ENCODE measurements at places on chromosomes 16 and 17.
A peak's percentile ranks its signal among the peaks of the same experiment; 100 is the strongest.

GRCh38 chr17:48550502-48551213, 5.7 kb upstream of the HOXB2 start:
- no peak for DNase-seq

DNA sequence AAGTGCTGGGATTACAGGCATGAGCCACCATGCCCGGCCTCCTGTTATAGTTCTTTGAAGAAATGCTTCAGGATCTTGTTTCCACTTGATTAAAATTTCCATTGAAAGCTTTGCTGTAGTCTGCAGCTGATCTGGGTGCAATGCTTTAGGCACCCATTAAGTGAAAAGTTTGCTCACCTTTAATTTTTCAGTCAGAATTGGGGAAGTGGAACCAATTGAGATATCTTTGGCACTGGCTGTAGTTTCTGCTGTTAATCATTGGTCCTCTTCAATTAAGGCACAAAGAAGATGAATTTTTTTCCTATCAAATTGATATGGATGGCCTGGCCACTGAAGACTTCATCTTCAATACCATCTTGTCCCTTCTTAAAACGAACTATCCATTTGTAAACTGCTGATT, 336.1 kb upstream of the TBX2 start:
- no peak for DNase-seq

- DNase-seq, result no peak
Observed at GRCh38 chr16:51615141-51615540, 464.1 kb upstream of the SALL1 start.

DNA sequence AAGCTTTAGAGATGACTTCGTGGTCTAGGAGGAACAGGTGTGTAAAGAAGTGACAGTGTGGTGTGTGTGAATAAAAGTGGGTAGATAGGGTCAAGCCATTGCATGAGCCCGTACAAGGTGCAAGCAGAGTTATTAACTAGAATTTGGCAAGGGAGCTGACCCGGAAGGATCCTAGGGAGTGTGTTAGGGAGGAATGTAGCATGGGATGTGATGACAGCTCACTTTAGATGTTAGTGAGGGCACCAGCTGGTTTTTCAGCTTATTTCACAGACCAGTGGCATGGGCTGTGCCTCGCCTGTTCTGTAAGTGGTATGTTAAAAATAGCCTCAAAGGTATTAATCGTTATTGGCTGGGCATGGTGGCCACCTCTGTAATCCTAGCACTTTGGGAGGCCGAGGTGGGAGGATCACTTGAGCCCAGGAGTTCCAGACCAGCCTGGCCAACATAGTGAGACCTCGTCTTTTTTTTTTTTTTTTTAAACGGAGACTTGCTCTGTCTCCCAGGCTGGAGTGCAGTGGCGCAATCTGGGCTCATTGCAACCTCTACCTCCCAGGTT, 8.3 kb downstream of the ANKRD40CL start:
- no peak for DNase-seq

DNA sequence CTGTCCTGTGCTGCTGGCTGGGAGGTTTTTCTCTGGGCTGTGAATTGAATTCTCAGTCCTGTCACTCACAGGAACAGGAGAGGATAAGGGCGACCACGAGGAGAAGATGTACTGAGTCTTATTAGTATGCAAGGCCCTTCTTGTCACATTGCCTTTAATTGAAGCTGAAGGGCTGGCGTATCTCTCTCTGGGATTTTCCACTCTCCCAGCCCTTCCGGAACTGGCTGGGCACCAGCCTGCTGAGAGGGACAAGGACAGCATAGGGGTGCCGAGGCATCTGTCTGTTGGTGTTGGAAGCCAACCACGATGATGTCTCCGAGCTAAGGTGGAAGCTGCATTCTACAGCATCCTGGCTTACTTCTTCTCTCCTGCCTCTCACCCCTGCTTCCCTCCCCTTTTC, 33.2 kb downstream of the GPRC5B start:
- no peak for DNase-seq

- DNase-seq, result peak; percentile 54
Observed at GRCh38 chr17:49035470-49036269, 38.5 kb downstream of the IGF2BP1 start.

DNA sequence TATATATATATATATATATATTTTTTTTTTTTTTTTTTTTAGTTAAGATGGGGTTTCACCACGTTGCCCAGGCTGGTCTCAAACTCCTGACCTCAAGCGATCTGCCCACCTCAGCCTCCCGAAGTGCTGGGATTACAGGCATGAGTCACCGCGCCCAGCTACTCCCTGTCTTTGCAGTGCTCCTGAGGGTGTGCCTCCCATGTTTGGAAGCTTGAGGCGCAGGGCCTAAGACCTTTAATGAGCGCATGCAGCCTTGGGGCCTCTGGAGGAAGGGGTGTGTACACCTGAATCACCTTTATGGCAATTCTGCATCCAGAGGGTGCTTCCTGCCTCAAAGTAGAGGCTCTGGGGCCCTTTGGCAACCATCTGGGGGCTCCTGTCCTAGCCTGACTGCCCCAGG, 219.4 kb upstream of the CIBAR2 start:
- no peak for DNase-seq

DNA sequence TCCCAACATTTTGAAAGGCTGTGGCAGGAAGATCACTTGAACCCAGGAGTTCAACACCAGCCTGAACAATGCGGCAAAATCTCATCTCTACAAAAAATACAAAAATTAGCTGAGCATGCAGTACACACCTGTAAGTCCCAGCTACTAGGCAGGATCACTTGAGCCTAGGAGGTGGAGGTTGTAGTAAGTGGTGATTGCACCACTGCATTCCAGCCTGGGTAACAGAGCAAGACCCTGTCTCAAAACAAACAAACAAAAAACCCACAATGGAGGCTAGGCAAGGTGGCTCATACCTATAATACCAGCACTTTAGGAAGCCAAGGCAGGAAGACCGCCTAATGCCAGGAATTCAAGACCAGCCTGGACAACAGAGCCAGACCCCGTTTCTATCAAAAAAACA, 12.0 kb downstream of the APPBP2 start:
- no peak for DNase-seq

GRCh38 chr16:13945744-13946485, 26.0 kb downstream of the ERCC4 start:
- no peak for DNase-seq

- DNase-seq, result no peak
Observed at GRCh38 chr17:66740226-66740625, 94.7 kb upstream of the CACNG5 start.

DNA sequence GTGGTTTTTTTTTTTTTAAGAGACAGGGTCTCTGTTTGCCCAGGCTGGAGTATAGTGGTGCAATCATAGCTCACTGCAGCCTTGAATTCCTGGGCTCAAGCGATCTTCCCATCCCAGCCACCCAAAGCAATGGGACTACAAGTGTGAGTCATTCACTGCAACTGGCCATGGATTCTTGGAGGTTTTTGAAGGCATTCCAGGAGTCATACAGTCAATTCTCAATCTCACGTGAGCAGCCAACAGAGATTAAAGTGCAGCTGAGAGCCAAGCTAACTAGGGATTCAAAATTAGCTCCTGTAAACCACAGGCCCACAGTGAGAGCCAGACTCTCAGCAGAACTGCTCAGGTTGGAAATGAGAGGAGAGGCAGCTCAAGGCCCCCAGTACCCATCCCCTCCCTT, 30.2 kb downstream of the XPO6 start:
- DNase-seq, result peak; percentile 96

- peak; percentile 25 for DNase-seq
Observed at GRCh38 chr17:65519462-65519861, 42.0 kb downstream of the AXIN2 start.

DNA sequence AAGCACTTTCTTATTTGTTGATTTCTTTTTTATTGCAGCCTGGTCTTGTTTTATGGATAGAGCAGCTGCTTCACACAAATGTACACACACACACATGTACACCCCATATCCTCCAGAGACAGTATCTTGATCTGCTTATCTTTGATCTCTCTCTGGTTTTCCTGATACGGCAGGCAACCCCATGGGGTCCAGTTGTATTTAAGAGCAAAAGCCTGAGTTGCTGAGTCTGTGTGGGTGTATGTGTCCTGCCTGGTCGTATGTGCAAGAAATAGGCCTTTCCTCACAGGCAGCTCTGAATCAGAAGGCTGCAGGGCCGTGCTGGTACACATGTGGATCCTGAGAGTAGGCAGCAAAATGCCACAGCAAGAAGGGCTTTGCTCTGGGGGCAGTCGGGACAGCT, 14.6 kb upstream of the LGALS9 start:
- DNase-seq, result no peak

DNA sequence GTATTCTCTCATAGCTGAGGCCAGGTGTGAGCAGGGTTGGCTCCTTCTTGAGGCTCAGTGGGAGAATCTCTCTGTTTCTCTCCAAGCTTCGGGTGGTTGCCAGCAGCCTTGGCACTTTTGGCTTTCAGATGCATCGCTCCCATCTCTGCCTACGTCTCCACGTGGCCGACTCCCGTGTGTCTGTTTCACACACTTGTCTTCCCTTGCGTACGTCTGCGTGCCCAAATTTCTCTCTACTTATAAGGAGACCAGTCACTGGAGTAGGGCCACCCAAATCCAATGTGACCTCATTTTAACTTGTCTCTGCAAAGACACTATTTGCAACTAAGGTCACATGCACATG, 14.7 kb downstream of the OSBPL7 start:
- DNase-seq, result no peak

DNA sequence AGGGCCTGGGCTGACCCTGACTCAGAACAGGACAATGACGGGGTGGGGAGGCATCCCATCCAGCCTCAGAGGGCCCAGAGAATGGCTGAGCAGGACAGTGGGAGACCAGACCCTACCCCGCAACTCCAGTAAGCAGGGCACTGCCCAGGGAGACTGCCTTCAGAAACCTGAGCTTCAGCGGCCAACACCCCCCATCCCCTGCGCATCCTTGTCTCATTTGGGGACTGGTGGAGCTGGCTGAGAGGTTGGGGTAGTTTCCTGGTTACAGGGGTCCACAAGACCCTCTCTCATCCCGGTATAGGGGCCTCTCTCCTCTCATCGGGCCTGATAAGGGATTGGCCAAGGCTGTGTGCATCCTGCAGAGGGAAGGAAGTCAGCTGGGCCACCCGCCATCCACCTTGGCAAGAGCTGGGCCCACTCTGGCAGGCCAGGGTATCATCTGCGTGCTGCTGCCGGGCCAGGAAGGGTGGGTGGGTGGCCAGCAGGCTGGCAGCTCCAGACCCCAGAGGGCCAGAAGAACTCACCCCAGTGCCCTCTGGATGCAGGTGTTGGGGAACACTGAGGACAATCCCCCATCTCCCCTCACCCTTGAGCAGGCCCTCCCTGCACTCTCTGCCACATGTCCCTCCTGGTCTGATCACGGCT, 229.1 kb downstream of the KATNIP start:
- no peak for DNase-seq

DNA sequence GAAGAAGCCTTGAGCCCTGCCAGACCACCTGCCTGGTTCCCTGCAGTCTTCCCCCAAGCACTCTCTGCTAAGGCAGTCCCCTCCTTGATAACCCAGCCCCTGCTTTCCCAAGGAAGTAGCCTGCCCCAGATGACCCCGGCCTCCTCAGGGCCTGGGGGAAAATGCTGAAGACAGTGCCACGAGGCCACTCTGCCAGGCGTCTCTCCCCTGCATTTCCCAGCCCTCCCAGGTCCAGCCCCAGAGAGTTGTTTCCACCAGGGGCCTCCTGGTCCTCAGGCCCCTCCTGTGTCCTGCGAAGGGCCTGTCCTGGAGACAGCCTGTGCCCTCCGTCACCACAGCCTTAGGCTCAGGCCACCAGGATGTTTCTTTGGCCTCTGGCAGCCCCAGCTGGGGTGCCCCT, 96.4 kb downstream of the CCDC182 start:
- no peak for DNase-seq

DNA sequence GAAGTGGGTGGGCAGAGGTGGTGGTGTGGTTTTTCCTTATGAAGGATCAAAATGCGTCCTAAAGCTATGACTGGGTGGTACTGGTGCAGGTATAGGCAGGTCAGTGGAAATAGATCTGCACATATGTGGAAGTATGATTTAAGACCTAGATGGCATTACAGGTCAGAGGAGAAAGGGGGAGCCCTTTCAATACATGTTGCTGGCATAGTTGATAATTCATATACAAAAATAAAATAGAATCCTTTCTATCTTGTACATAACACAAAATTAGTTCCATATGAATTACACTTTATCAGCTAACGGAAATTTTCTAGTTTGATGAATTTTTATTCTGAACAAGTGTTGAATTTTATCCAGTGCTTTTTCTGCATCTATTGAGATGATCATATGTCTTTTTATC, 20.8 kb upstream of the PIK3R5 start:
- DNase-seq, result no peak

DNA sequence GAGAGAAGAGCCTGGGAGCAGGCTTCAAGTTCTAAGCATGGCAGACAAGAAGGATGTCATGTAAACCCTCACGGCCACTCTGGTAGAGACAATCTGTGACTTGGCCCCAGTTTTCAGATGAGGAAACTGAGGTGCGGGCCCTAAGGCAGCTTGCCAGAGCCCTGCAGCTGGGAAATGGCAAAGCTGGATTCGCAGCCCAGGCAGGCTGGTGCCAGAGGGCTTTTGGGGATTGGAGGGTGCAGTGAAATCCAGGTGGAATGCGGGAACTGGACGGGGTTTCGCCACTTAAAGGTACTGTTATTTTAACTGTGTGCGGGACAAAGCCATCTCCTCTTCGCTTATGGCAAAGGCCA, 477 bp upstream of the OSGIN1 start:
- peak; percentile 65 for DNase-seq

DNA sequence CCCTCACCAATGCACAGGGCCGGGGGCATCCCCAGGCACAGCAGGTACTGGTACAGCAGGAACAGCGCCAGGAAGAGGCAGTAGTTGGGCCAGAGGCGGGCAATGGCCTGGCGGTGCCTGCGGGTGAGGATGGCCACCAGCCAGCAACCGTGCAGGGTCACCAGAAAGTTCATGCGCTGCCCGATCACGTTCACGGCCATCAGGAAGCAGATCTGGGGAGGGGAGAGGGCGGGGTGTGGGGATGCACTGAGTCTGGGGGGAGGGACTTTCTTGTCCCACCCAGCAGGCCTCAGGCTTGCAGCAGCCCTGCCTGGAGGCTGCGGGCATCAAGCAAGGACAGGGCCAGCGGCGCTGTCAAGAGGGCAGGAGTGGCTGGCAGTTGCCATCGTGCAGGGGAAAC, 25.4 kb downstream of the CTU2 start:
- DNase-seq, result no peak

DNA sequence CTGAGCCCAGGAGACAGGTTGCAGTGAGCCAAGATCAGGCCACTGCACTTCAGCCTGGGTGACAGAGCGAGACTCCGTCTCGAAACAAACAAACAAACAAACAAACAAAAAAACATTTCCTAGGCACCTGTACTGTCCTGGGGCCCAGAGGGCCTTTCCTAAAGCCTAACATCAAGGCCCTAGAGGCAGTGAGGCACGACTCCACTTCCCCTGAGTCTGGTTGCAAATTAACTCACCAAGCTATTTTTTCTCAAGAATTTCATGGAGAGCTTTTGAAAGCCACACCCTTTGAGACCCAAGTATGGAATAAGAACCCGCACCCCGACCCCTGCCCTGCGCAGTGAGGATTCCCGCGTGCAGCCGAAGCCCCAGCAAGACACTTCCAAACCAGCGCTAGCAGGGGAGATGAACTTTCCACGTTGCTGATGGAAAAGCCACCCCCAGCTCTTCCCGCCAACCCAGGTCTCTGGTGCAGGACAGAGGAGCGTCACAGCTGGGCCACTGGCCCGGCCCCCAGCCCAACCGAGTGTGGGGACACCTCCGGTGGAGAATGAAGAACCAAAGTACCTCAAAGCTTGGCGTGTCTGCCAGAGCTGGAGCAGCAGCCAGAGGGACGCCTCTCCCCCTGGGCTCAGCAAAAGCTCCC, 1.2 kb downstream of the CHST5 start:
- DNase-seq, result no peak
